ENCODE measurements at places on chromosomes 12 and 14. TPM values are rescaled to one million over a fixed set of nuclear protein-coding genes. Genes with fewer than 3 reads are reported as not detected.

The PTCSC3 gene
- total RNA-seq, result not detected

The HVCN1 gene
- total RNA-seq, result 3.8 TPM

- DNase-seq, result no peak
Observed at GRCh38 chr12:92414170-92415070, 268.8 kb upstream of the BTG1 start.

- DNase-seq, result no peak
Observed at GRCh38 chr14:82854131-82854530, 1320.5 kb upstream of the SEL1L start.

- no peak for DNase-seq
Observed at GRCh38 chr14:35786856-35787255, 22.2 kb downstream of the RALGAPA1 start.

- no peak for DNase-seq
Observed at GRCh38 chr12:57764662-57765002, 2.2 kb downstream of the CYP27B1 start.

DNA sequence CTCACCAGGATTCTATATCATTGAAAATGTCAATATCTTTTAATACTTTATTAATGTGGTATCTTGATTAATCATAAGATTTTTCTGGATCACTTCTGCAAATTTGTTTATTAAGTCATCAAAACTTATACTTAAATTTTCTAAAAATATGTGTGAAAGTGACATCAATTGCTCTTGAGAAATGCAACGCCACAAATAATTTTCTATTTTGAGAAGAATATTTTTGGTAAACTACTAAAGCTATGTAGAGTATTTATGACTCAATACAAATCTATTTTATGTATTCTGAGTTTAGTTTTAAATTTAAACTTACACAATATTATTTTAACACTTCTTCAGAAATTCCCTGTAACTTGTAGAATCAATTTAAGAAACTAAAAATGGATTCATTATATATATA is 263.3 kb downstream of the RASSF9 start:
- no peak for DNase-seq

DNA sequence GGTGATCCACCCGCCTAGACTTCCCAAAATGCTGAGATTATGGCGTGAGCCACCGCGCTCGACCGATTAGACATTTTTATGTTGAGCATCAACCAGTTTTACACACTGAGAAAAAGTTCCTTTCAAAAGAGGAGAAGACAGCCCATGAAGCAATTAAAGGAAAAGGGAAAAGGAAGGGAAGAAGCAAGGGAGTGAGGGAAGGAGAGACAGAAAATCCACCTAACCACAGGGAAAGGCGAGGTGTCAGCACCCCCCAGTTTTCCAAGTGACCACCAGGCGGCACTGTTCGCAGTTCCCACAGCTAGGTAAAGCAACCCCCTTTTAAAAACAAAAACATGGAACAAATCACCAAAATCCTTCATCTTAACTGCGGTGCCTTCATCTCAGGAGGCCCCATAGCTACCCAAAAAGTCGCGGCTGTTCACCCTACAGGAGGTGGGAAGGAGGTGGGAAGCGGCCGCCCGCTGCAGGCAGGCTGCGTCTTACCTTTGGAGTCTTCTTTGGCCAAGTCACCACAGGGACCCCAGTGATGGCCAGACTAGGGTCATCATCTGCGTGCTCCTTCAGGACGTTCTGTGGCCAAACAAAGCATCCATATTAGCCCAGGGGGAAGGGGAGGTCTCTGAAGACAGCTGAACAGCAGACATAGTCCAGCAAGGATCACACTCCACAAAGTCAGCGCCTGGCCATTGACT is 86.6 kb downstream of the KDM2B start:
- DNase-seq, result peak; percentile 27

GRCh38 chr12:107485731-107486130 is 199.9 kb upstream of the PWP1 start:
- DNase-seq, result no peak

DNA sequence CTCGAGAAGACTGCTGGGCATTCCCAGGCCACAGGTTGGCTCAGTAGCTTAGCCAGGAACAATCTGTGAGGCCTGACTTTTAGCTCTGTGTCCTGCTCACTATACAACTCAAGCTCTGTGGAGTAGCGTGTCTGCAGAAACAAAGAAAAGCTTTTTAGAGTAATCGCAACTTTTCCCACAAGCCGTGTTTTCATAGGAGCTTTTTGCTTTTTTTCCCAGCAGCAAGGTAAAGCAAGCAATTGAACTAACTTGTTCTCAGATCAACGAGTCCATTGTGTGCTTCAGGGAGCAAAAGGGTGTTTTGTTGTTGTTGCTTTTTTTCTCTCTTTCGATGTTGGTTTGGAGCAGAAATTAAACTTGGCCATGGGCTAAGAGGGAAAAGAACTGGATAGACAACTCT is 97.3 kb upstream of the BCL2L14 start:
- DNase-seq, result no peak

Data from uterus (tissue), 4 donors.